ENCODE measurements at places on chromosomes 5 and 9. TPM values are rescaled to one million over a fixed set of nuclear protein-coding genes. Genes with fewer than 3 reads are reported as not detected.

The TAF11L10 gene
- polyA plus RNA-seq = not detected

The PDCD1LG2 gene
- 16.9 TPM for polyA plus RNA-seq

The PCDHGA6 gene
- 3.9 TPM for polyA plus RNA-seq

The UGT3A2 gene
- polyA plus RNA-seq = not detected

The FBN2 gene
- 22.1 TPM for polyA plus RNA-seq

The IL13 gene
- polyA plus RNA-seq = not detected

The CARTPT gene
- not detected for polyA plus RNA-seq

The ROR2 gene
- 10.9 TPM for polyA plus RNA-seq

The SNCAIP gene
- 1.3 TPM for polyA plus RNA-seq

The KIF4B gene
- polyA plus RNA-seq = 0.01 TPM

The PCDHGA7 gene
- 3.0 TPM for polyA plus RNA-seq

The ZFR gene
- 56.8 TPM for polyA plus RNA-seq

The SAXO1 gene
- polyA plus RNA-seq = not detected

The CWC27 gene
- polyA plus RNA-seq = 37.5 TPM

The HTR4 gene
- polyA plus RNA-seq = not detected

The DEPDC1B gene
- polyA plus RNA-seq = 3.2 TPM

The PHF24 gene
- not detected for polyA plus RNA-seq

The CCIN gene
- 0.40 TPM for polyA plus RNA-seq

The TAS2R1 gene
- polyA plus RNA-seq = not detected

The SPINK13 gene
- not detected for polyA plus RNA-seq

The NTNG2 gene
- 0.26 TPM for polyA plus RNA-seq

The DBH gene
- not detected for polyA plus RNA-seq

The TBC1D9B gene
- 52.7 TPM for polyA plus RNA-seq

All from fibroblast of lung (primary cell).